HFF-Myc (cell line): ENCODE measurements at places on chromosomes 3 and 15.

- DNase-seq: no peak
Measured at GRCh38 chr3:50316657-50317242, 5.8 kb downstream of the HYAL2 start.

DNA sequence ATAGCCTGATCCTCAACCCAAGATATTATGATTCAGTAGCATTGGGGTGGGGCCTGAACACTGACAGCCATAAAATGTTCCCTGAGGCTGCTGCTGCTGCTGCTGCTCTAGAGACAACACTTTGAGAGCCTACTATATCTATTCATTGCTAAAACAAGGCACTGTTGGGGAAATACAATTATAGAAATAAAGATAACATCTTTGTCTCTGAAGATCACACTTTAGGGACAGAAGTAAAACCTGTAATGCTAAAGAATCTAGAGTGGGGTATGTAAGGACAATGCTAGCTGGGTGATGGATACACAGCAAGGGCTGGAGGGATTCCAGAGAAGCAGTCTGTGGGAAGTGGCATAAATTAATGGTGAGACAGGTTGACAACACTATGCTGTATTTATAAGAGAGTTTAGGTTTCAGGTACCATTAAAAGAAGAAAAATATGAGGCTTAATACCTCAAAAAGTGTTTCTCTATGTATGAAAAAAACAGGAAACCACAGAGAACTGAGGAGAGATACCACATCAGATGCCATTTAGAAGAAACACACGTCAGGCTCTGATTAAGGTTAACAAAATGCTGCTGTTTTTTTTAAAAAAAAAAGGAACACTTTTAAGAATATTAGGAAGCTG is 115.9 kb downstream of the CBLB start:
- no peak for DNase-seq

GRCh38 chr15:73782344-73782959 is 29.3 kb upstream of the INSYN1 start:
- DNase-seq: no peak

- DNase-seq: peak; percentile 17
Measured at GRCh38 chr3:25856902-25857518, 67.1 kb downstream of the OXSM start.

DNA sequence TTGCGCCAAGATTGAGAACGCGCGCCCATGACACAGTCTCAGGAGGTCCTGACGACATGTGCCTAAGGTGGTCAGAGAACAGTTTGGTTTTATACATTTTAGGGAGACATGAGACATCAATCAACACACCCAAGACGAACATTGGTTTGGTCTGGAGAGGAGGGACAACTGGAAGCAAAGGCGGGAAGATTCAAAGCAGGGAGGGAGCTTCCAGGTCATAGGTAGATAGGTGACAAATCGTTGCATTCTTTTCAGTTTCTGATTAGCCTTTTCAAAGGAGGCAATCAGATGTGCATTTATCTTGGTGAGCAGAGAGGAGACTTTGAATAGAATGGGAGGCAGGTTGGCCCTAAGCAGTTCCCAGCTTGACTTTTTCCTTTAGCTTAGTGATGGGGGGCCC is 828.4 kb upstream of the DPPA4 start:
- DNase-seq: no peak

GRCh38 chr3:155595371-155595770 is 149.5 kb downstream of the PLCH1 start:
- no peak for DNase-seq

DNA sequence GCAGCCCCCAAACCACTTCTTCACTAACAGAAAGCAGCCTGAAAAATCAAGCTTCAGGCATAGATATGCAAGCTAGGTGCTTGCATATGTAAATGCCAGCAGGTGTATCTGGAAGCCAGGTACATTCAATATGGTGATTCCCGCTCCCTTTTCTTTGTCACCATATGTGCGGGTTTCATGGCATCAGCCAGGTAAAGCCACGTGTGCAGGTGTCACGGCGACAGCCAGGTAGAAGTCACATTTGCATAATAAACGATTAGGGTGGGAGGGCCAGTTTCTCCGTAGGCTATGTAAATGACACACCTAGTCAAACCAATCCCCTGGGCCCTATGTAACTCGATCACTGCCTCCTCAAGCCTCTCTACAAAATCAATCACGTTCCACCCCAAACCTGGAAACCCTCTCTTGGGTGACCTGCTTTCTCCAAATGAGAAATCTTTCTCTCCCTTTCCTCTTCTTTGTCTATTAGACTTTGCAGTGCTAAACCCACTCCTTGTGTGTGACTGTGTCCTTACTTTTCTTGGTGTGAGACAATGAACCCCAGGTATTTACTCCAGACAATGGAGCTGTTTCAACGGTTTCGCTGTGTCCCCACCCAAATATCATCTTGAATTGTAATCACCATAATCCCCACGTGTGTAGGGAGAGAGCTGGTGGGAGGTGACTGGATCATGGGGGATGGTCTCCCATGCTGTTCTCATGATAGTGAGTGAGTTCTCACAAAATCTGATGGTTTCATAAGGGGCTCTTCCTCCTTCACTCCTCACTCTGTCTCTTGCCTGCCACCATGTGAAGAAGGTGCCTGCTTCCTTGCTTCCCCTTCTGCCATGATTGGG is 44.6 kb downstream of the ONECUT1 start:
- no peak for DNase-seq

GRCh38 chr15:67126551-67127330 is 61.3 kb downstream of the SMAD3 start:
- no peak for DNase-seq

DNA sequence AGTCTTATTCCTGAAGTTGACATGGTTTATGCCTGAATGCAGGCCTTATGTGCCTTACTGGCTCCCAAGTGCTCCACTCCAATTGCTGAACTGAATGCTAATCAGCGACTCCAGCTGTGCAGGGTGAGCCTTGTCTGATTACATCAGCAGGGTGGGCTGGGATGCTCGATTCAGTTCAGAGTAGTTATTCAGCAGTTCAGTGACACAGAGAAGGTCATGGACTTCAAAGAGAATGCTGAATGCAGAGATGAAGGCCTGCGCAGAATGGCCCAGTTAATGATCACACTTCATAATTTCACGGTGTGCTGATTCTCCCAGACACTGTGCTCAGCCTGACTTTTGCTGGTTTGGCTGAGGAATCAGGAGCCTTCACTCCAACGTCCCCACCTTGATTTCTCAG is 63.6 kb downstream of the CLDN1 start:
- no peak for DNase-seq

GRCh38 chr15:80694611-80695098 is 455 bp upstream of the ABHD17C start:
- DNase-seq: no peak

- no peak for DNase-seq
Measured at GRCh38 chr3:136898954-136899353, 36.9 kb downstream of the NCK1 start.

GRCh38 chr3:112119962-112120836 is 12.8 kb downstream of the GCSAM start:
- DNase-seq: no peak

DNA sequence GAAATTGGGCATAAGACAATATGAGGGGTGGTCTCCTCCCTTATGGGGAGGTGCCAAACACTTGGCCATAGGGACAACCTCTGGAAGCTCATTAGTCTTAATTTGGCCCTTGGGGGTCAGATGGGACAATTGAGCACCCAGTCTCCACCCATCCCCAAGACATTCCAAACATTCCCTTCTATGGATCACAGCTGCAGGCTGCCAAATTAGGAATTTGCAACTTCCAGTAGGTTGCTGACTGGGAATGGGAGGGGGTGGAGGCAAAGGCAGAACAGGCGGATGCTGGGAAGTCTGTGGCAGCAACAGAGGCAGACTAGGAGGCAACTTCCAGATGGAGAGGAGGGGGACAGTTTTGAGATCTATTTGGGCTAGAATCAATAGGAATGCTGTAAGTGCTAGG is 1.4 kb upstream of the PDHB start:
- DNase-seq: no peak

DNA sequence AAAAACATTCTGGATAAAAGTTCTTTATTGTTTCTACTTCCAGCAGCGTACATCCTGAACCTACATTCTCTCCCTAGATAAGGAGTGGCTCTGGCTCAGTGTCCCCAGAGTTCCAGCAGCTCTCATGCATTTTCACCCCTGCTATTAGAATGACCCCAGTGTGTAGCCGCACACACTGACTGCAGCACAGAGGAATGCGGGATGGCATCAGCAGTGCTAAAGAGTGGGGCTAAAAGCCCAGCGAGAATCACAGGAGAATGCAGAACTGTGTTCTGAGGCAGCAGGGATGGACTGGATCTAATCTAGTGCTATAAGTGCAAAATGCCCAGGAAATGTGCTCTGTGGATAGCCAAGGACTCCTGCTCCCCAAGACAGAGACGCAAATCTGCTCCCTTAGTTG is 66.4 kb upstream of the TJP1 start:
- DNase-seq: no peak

DNA sequence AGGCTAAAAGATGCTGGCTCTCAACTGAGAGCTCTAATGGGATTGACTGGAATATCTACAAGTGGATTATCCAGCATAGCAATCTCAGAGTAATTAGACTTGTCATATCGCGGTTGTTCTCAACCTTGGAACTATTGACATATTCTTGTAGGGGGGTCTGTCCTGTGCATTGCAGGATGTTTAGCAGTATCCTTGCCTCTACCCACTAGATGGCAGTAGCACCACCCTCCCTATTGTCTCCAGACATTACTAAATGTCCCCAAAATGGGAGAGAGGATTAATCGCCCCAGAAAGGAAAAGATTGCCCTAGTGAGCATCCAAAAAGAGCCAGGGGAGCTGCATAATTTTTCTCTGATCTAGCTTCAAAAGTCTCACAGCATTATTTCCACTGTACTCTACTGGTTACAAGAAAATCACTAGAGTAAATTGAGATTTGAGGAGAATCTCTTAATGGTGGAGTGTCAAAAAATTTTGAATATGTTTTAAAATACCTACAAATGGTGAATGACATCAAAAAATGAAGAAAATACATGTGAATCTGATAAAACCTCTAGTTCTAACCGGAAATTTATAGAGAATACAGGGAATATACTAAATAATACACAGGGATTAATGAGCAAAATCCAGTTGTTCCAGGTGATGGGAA is 388.2 kb upstream of the AGTR1 start:
- DNase-seq: no peak

DNA sequence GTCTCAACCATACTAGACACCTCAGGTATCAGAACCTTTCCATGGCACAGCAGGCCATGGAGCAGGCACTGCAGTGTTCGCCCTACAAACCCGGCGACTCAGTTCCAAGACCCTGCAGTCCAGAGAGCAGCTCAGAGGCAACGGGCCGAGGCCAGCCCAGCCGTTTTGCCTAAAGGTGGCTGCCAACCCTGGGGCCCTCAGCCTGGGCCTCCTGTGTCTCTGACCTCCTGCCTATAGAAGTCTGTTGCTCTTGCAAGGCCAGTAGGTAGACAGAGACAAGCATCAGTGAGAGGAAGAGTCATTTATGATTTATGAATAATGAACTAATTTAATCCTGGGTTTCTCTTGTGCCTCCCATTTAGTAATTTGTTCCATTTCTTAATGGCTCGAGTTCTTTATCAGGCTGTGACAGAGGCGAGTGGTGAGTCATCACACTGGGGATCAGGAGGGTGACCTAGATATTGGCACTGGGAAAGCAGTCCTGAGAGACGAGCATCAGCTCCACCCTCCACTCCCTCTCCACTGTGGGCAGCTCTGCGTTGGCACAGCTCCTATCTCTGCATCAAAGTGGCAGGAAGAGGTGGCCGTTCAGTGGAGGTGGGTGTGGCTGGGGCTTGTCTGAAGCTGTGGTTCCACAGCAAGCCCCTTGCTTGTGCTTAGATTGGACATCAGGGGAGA is 79.8 kb downstream of the ABHD5 start:
- no peak for DNase-seq

GRCh38 chr15:56973463-56973862 is 55.0 kb downstream of the TCF12 start:
- no peak for DNase-seq
